Activated naive CD8-positive, alpha-beta T cell treated with anti-CD3 and anti-CD28 coated beads for 36 hours (primary cell): ENCODE measurements at places on chromosomes 7 and 10. TPM values are rescaled to one million over a fixed set of nuclear protein-coding genes. Genes with fewer than 3 reads are reported as not detected.

The ASB4 gene
- total RNA-seq: not detected

The RADIL gene
- total RNA-seq: 0.92 TPM

The UCN3 gene
- not detected for total RNA-seq

The ZNF777 gene
- total RNA-seq: 18.9 TPM

The GDF10 gene
- total RNA-seq: 4.1 TPM

DNA sequence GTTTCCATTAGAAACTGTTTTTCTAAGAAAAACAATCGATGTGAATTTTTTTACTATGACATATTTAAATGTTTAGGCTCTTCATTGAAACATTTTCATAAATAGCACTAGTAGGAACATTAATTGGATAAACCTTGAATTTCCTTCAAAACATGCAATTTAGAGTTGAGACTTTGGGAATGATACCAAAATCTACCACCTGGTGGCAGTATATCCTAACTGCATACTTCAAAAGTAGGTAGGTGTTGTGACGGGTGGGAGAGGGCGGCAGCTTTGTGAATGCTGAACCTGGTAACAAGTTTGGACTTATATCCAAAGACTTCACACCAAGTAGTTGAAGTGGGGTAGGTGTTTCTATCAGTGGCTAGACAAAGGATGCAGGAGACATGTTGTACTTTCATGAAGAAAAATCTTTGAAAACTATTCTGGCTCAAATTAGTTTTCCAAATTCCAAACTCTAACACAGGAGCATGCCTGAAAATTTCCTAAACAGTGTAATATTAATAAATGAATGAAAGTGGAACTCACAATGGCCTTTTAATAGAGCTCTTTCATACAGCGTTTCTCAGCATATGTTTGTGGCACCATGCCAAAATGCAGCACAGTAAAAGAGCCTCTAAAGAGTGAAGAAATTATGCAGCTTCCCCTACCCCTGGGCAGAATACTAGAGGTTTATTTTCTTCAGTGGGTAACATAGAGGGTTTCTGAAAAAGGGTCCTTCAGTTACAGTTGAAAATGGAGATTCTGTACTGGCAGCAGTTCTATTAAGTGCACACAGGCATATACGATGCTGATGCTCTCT, 201.0 kb upstream of the TPK1 start:
- DNase-seq: peak; percentile 2

DNA sequence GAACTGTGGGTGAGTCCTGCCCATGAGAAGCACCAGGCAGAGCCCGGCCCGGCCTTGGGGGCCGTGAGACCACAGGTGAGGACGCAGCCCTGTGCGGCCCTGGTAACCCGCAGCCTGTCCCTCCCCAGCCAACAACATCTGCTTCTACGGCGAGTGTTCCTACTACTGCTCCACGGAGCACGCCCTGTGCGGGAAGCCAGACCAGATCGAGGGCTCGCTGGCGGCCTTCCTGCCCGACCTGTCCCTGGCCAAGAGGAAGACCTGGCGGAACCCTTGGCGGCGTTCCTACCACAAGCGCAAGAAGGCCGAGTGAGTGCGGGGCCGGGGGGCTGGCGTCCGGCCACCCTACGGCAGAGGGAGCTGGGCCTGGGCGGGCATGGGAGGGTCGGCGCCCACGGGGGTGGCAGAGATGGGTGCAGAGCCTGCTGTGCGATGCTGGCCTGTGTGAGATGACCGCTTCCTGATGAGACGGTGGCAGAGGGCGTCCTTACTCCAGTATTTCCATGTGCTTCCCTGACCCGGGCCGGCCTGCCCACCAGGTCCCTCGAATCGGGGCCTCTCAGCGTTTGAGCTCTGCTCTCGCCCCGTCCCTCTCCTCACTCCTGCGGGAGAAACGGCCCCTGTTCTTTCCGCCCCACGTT, 34.1 kb upstream of the FOXL3 start:
- DNase-seq: no peak

- no peak for DNase-seq
Measured at GRCh38 chr10:87915406-87915805, 52.0 kb downstream of the PTEN start.
